Placental epithelial cell (primary cell): ENCODE measurements at places on chromosomes 11 and 22. TPM values are rescaled to one million over a fixed set of nuclear protein-coding genes. Genes with fewer than 3 reads are reported as not detected.

THRSP gene
- not detected in 2 replicates for total RNA-seq

CCDC81 gene
- total RNA-seq, result 0.79 and 1.3 TPM in 2 replicates

MB gene
- total RNA-seq, result 0.98 TPM in 1 of 2 replicates, not detected in the other

OPCML gene
- total RNA-seq, result 0.33 TPM in 1 of 2 replicates, not detected in the other

TRIM48 gene
- not detected in 2 replicates for total RNA-seq

RBMXL2 gene
- total RNA-seq, result not detected in 2 replicates
